Stomach (tissue), 19 donors: ENCODE measurements at places on chromosomes 3 and 15. TPM values are rescaled to one million over a fixed set of nuclear protein-coding genes. Genes with fewer than 3 reads are reported as not detected.

CFAP100 gene
- not detected for total RNA-seq

IL16 gene
- total RNA-seq, result 7.1 TPM

DNA sequence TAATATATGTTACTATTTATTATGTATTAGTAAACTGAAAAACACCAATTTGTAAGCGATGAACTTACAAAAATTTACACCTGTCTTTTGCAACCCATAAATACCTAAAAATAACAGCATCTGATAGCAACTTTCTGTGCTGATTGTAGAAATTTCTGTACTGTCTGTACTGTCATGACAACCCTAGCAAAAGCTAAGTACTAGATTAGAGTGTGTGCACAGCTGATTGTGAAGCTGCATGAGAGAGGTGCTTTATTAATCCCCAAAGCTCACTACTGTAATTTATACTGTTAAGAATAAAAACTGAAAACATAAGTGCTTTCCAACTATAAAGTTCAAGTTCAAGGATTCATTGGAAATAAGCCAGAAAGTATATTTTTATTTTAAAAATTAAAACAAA lies 815 bp downstream of the BCL2A1 start:
- DNase-seq, result no peak

DNA sequence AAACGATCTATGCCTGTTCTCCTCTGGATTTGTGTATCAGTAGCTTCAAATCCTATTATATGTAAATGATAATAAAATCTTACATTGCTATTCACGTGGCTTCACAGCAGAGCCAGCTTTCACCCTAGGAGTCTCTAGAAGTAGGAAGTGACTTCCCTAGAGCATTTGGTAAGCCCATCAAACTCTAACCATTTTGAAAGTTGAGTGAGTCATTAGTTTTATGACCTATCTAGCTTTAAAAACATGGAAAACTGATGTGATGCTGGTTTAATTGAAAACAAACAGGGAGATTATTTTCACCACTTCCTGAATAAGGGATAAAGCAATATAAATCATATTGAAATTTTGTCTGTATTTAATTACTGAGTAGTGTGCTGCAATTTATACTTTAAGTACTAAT lies 275.2 kb downstream of the EPHA6 start:
- no peak for DNase-seq

- no peak for DNase-seq
Observed at GRCh38 chr3:180011927-180012326, 24.8 kb downstream of the PEX5L start.

- no peak for DNase-seq
Observed at GRCh38 chr3:37266809-37267208, 92.4 kb upstream of the LRRFIP2 start.

DNA sequence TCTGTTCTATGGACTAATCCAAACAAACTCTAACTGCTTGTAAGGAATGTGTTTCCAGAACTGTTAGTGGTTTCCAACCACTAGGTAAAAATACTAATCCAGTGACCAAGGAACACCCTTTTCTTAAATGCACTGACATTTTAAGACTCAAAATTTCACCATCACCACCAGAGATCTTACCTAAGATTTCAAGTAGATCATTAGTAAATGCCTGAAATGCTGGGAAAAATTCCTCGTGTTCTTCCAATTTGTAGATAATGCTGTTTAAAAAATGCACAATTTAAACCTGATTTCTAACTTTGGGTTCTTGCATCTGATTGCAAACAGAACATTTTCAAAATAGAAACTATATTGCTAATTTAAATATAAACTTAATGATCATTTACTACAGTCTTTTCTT lies 63.4 kb downstream of the ESYT3 start:
- no peak for DNase-seq
